Ureter (tissue), 1 donor: ENCODE measurements at places on chromosomes 5 and 9. TPM values are rescaled to one million over a fixed set of nuclear protein-coding genes. Genes with fewer than 3 reads are reported as not detected.

The FOCAD gene
- total RNA-seq: 50.2 TPM

DNA sequence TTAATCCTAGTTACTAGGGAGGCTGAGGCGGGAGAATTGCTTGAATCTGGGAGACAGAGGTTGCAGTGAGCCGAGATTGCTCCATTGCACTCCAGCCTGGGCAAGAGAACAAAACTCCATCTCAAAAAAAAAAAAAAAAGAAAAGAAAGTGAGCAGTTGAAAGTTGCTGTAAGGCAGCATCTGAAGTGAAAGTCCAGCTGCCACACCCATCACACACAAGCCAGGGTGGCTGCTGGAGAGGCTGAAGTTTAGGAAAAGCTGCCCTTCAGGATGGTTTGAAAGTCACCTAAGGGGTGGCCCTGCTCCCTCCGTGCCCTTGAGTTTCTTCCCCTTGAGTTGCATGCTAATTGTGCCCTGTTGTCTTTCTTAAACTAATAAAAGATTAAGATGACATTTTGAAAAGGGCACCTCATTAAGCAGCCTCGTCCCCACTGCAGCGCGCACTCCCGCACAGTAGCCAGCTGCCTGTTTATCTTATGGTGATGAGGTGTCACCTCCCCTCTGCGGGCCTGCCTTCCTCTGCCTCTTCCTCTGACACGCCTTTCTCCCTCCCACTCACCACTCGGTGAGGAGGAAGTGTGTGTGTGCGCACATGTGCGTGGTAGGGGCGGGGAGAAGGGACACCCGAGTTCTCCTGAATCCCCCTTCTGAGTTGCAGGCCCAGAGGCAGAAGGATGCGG, 104.2 kb upstream of the PANK3 start:
- no peak for DNase-seq

- no peak for DNase-seq
These were observed 62.8 kb downstream of the C9orf50 start for GRCh38 chr9:129558063-129558550.

The RPS14 gene
- total RNA-seq: 2,344 TPM

The CARD6 gene
- total RNA-seq: 17.1 TPM

DNA sequence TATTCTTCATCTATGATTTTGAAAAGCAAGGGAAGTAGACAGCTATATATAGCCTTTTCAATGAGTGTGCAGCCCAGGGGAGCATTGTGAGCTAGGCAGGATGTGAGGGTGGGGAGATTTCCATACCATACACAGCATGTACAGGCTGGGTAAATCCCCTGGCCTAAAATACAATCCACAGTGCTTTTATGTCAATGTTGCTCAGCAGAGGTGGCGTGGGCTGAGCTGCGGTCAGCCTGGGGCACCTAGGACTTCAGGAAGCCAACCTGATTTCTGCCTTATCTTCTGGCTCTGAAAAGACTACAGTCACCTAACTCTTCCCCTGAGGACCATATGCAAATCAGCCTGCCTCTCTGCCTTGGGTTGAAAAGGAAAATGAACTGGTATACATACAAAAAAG, 6.3 kb upstream of the GARIN3 start:
- DNase-seq: no peak

- DNase-seq: no peak
These were observed 14.6 kb downstream of the MRPL36 start for GRCh38 chr5:1785062-1785461.

GRCh38 chr5:101103874-101104273, 200.8 kb upstream of the ST8SIA4 start:
- DNase-seq: no peak

The IFNA1 gene
- total RNA-seq: not detected

The TSLP gene
- total RNA-seq: 2.0 TPM

- no peak for DNase-seq
These were observed 94.7 kb downstream of the ANGPTL2 start for GRCh38 chr9:127027694-127028093.

The ZFP2 gene
- 3.0 TPM for total RNA-seq

DNA sequence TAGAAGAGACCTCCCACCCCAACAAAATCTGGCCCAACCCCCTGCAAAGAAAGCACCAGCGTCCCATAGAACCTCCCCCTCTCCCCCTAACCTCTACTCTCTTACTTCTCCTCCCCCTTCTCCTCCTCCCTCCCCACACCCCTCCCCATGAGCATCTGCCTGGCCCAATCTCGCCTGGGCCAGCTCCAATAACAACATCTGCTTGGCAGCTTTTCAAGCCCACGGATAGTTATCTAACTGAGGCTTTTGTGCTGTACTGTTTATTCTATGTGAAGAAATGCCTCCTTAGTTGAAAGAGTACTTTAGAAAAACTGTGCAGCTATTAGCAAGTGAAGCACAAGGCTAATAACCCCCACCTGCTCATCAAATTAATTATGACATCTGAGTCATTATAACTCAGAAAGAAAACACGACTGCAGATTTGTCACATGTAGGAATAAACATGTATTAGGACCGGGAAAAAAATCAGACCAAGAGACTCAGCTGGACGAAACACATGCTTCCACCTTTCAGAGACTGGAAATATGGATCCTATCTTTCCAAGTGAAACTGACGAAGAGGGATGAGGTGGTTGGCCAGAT, 42.8 kb downstream of the NFIB start:
- peak; percentile 73 for DNase-seq

- DNase-seq: no peak
These were observed 17.1 kb downstream of the DAP start for GRCh38 chr5:10743951-10744350.

DNA sequence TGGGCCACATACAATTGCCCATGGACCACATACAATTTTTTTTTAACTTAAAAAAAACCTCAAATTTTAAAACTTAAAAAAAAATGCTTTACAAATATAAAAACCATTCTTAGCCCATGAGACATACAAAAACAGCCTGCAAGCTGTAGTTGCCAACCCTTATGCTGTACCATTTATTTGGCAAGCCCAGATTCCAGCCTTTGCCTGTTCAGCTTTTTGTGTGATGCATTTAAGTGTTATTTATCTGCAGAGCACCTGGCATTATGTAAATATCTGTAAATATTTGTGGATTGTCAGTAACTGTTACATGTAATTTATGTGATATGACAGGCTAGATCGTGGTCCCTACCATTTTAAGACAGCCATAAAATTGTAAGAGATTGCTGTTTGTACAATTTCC, 32.6 kb downstream of the HEXB start:
- DNase-seq: no peak

The RCL1 gene
- 35.1 TPM for total RNA-seq

The SEMA4D gene
- total RNA-seq: 54.3 TPM

GRCh38 chr9:129656795-129657390, 8.6 kb upstream of the PRRX2 start:
- DNase-seq: no peak

GRCh38 chr5:139888370-139888769, 92.8 kb downstream of the PSD2 start:
- DNase-seq: no peak

DNA sequence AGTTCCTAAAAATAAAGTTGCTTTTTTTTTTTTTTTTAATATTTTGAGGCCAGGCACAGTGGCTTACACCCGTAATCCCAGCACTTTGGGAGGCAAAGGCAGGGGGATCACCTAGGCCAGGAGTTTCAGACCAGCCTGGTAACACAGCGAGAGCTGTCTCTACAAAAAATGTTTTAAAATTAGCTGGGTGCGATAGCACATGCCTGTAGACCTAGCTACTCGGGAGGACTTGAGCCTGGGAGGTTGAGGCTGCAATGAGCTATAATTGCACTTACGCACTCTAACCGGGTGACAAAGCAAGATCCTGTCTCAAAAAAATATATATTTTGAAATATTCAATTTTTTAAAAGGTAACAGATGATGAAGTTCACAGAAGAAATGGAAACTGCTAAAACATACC, 22.9 kb downstream of the GOLPH3 start:
- no peak for DNase-seq

DNA sequence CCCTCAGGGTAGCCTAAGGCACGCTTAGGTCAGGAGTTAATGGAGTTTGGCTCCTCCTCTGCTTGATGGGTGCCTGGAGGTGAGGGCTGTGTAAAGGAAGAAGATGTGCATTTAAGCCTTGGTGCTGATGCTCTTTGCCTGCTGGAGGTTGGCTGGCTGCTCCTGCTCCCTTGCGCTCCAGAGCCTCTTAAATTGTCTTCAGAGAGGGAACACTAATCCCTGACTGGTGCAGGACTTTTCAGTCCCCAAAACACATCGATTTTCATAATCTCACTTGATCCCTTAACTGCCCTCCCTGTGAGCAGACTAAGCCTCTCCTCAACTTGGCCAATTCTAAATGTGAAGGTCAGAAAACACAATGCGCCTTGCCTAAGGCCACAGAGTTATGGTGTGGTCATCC, 16.2 kb upstream of the TCOF1 start:
- DNase-seq: no peak

GRCh38 chr5:157518963-157519362, 56.6 kb downstream of the ADAM19 start:
- DNase-seq: no peak

GRCh38 chr9:71243951-71244350, 122.5 kb upstream of the TRPM3 start:
- no peak for DNase-seq

DNA sequence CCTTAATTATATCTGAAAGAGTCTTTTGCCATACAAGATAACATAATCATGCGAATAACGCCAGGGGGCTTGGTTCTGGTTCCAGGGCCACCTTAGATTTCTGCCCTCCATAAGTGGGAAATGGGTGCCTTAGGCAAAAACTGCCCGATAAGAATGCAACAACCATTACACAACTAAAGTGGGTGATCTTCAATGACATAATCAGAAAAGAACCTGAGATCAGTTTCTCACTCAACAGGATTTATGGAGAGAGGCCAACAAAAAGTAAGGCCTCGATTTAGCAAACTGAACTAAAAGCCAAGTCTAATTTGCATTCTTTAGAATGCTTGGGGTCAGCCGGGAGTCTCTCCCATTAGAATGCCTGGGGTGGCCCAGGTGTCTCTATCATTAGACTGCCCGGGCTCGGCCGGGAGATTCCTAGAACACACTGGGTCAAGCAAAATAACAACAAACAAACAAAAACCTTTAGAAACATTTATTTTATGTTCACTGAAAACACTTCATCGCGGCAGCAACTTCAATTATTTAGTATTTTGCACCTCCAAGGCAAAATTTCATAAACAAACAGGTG, 194.8 kb downstream of the AUH start:
- no peak for DNase-seq

- no peak for DNase-seq
These were observed 251.4 kb downstream of the GLIS3 start for GRCh38 chr9:4048441-4048840.

The MYMK gene
- not detected for total RNA-seq

DNA sequence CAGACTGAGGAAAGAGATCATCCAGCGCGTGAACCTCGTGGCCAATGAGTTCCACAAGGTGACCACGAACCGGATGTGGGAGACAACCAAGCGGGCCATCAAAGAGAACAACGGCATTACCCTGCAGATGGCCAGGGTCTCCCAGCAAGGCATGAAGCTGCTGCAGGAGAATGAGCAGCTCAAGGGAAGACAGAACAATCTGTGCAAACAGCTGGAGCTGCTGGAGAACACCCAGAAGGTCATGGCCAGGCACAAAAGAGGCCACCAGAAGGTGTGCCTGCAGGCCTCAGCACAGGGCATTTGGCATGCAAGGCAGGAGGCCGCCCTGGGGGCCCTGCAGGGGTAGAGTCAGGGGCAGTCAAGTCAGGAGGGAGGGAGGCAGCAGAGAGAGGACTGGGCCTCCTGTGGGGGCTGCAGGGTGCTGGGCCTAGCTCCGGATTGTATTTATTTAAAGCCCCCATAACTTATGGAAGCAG, 4.2 kb downstream of the PTRH1 start:
- DNase-seq: no peak

DNA sequence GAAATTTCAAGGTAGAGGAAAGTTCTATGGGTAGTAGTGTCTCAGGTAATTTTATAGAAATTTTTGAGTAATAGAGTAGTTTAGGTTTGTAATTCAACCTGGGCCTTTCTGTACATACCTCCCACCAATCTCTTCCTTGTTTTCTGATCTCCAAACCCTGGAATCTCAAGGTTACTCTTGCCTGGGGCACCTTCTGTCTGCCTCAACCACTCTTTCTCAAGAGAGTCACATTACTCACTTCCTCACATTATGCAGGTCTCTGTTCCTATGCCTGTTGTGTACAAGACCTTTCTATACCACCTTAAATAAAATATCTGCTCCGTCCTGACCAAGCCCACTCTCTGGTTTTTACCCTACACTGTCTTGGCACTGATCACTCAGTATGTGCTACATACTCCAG, 412.6 kb upstream of the CTNND2 start:
- no peak for DNase-seq

The ADGRD2 gene
- 0.29 TPM for total RNA-seq

- no peak for DNase-seq
These were observed 584.3 kb upstream of the KLF4 start for GRCh38 chr9:108073823-108074222.

The CLIC3 gene
- total RNA-seq: 3.6 TPM

DNA sequence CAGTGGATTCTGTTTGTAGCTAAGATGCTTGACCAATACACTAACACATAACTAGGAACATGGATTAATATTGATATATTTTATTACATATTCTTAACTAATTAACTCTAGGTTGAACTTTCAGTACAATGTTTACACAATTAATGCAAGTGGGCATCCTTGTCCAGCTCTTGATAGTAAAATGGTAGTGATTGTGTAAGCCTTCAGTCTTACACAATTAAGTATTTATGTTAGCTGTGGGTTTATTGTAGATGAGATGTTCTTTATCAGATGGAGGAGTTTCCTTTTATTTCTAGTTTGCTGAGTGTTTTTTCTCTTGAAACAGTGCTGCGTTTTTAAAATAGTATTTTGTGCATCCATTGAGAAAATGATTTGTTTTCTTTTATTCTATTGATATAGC, 1210.8 kb downstream of the CDH12 start:
- DNase-seq: no peak

DNA sequence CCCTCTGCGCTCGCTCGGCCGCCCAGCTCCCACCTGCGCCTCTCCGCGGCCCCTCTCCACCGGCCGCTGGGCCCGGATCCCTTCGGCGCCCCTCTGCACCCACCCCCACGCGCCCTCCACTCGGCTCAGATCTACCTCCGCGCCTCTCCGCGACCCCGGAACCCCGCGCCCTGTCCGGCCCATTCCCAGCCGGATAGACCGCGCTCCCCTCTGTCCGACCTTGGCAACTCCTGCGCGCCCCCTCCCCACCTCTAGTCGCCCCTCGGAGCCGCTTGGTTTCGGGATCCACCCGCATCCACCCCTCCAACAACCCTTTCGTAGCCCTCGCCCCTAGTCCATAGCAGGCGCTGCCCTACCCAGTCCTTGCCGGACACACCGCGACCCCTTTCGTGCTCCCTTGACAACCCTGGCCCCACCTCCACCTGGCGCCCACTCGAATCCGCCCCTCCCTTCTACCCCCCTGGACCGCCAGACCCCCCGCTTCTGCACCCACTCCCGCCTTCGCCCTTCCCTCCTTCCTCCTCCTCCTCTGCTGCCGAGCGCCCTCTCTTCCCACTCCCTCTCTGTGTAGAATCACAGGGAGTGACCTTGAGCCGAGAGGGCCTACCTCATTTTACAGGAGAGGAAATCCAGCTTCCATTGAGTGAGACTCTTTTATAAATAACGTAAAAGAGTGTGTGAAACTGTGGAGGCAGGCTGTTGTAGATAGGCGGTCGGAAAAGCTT, 525 bp upstream of the AK3 start:
- peak; percentile 61 for DNase-seq

- peak; percentile 67 for DNase-seq
These were observed 19.0 kb downstream of the C9orf152 start for GRCh38 chr9:110188991-110189390.

GRCh38 chr5:132406144-132406783, 36.8 kb downstream of the SLC22A5 start:
- no peak for DNase-seq

- no peak for DNase-seq
These were observed 51.4 kb downstream of the COL5A1 start for GRCh38 chr9:134693011-134693410.

- DNase-seq: no peak
These were observed 315.6 kb downstream of the ZSWIM6 start for GRCh38 chr5:61647672-61648071.

The DELE1 gene
- 109 TPM for total RNA-seq
